ENCODE measurements at places on chromosomes 3 and 15. TPM values are rescaled to one million over a fixed set of nuclear protein-coding genes. Genes with fewer than 3 reads are reported as not detected.

The DAZL gene
- total RNA-seq, result not detected

DNA sequence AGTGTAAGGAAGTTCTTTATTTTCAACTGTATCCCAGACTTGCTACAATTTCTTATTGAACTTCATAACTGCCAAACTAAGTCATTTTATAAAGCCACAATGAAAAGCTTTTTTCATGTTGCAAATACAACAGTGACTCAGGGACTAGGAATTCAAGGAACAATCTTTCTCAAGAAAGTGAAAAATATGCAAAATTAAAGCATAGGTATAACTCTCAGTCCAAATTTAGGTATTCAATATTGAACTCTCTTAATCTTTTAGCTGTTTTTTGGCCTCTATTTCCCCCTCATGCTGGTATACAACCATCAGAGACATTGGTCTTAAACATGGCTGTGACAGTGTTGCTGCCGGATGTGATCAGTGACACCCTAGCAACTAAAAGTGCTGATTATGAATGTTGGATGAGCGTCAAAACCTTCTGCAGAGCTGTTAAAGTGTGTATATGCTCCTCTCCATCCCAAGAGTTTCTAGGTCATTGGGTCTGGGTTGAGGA, 476.9 kb downstream of the ZNF385D start:
- H3K27me3 ChIP-seq, result no peaks in the 10 kb centered on the region
- DNase-seq, result peak; percentile 68
- H3K4me3 ChIP-seq, result no peak overlapping the region
- H3K4me1 ChIP-seq, result no peaks in the 10 kb centered on the region
- peak overlapping the region; percentile 65 for H3K27ac ChIP-seq
- no peaks in the 10 kb centered on the region for H3K36me3 ChIP-seq

- H3K36me3 ChIP-seq, result no peaks in the 10 kb centered on the region
- no peak for DNase-seq
- no peak overlapping the region for H3K27ac ChIP-seq
Measured at GRCh38 chr15:27456807-27457206, 485.8 kb downstream of the GABRG3 start.

DNA sequence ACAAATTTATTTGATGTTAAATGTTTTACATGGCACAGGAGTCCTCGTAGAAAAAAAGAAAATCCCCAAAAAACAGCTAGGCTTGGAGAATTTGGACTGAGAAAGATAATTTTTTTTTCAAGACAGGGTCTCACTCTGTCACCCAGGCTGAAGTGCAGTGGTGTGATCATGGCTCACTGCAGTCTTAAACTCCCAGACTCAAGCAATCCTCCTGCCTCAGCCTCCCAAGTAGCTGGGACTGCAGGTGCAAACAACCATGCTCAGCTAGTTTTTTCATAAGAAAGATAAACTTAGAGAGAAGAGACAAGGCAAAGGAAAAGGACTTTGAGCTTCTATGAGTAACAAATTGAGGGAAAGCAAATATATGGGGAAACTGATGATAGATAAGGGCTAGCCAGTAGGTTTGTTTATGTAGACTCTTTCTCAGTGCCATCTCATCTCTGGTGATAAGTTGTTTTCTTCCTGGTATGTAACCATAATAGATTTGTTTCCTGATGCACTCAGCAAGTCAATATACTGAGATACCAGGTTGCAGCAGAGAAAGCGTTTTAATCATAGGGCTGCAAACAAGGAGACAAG, 13.1 kb upstream of the TRMT10C start:
- H3K4me3 ChIP-seq, result no peak overlapping the region
- H3K27me3 ChIP-seq, result peaks cover 2% of the 10 kb centered on the region
- no peaks in the 10 kb centered on the region for H3K4me1 ChIP-seq
- no peak for DNase-seq
- no peaks in the 10 kb centered on the region for H3K36me3 ChIP-seq

The ANKRD34C gene
- under 0.01 TPM for total RNA-seq

DNA sequence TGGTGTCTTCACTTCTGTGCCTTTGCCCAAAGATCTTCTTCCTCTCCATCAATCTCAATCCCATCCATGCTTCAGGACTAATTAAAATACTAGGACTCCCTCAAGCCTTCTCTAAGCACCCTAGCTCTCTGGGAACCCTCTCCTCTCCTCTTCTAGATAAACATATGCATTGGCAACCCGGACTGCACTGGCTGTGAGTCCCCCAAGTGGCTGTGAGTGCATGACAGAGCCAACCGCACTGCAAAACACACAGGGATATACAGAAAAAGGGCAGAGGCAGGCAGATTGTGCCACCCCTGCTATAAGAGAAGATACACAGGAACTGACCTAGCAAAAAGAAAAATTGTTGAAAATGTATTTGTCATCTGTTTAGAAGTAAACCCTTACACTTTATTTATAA, 457.1 kb downstream of the MFSD1 start:
- no peaks in the 10 kb centered on the region for H3K4me1 ChIP-seq
- H3K27ac ChIP-seq, result no peak overlapping the region
- H3K4me3 ChIP-seq, result no peak overlapping the region

GRCh38 chr3:40780291-40780924, 255.6 kb downstream of the ZNF621 start:
- no peaks in the 10 kb centered on the region for H3K36me3 ChIP-seq
- peak overlapping the region; percentile 24 for H3K4me3 ChIP-seq
- H3K4me1 ChIP-seq, result peaks cover 32% of the 10 kb centered on the region

- H3K4me1 ChIP-seq, result no peaks in the 10 kb centered on the region
- no peak overlapping the region for H3K27ac ChIP-seq
- no peak overlapping the region for H3K4me3 ChIP-seq
- H3K27me3 ChIP-seq, result no peaks in the 10 kb centered on the region
Measured at GRCh38 chr15:37034835-37035748, 65.3 kb downstream of the MEIS2 start.

DNA sequence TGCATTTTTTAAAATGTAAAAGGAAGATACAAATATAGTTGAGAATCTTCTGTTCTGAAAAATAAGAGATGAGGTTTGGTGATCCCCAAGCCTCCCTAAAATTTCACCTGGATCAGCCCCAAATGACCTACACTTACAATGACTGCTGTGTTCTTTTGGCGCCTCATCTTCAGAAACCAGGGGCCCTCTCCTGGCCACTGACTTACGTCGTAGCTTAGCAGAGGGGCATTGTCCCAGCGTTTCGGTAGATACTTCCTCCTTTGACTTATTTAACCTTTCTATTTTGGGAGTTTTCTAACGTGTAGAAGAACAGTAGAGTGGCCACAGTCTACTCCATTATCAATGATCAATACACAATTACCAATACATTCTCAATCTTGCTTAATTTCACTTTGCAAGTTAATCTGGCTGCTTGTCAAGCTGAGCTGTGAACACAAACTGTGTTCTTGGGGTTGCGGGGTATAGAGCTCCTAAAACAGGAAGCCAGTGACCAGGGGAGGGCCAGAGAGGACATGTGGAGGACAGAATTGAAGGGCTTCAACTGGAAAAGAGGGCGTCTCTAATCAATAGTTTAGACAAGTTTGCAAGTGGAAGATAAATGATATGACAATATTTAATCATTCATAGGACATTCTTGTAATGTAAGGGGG, 419.5 kb downstream of the LPP start:
- no peak overlapping the region for H3K27ac ChIP-seq
- H3K4me3 ChIP-seq, result no peak overlapping the region
- DNase-seq, result no peak
- H3K27me3 ChIP-seq, result no peaks in the 10 kb centered on the region

GRCh38 chr3:86420990-86421739, 569.8 kb downstream of the VGLL3 start:
- H3K4me1 ChIP-seq, result no peaks in the 10 kb centered on the region
- H3K36me3 ChIP-seq, result no peaks in the 10 kb centered on the region
- no peak overlapping the region for H3K4me3 ChIP-seq
- no peaks in the 10 kb centered on the region for H3K27me3 ChIP-seq

The LRRC31 gene
- not detected for total RNA-seq

- peak overlapping the region; percentile 9 for H3K27ac ChIP-seq
- no peaks in the 10 kb centered on the region for H3K27me3 ChIP-seq
- peaks cover 59% of the 10 kb centered on the region for H3K36me3 ChIP-seq
- peaks cover 13% of the 10 kb centered on the region for H3K4me1 ChIP-seq
- peak; percentile 64 for DNase-seq
Measured at GRCh38 chr15:90075420-90076289, 26.6 kb downstream of the IDH2 start.

DNA sequence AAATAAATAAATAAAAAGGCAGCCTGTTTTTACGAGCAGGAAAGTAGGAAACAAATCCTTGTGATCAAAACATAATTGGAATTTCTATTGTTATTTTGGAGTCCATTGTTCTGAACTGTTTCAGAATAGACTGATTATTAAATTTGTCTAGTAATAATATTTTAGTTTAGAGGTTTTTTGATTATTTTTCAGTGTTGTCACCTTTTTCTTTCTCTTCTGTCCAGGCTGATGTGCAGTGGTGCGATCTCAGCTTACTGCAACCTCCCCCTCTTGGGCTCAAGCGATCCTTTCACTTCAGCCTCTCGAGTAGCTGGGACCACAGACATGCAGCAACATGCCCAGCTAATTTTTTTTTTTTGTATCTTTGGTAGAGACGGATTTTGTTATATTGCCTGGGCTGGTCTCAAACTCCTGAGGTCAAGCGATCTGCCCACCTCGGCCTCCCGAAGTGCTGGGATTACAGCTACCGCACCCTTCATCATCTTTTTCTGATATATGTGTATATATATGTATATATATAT, 38.0 kb downstream of the KAT2B start:
- H3K4me1 ChIP-seq, result peaks cover 13% of the 10 kb centered on the region
- no peak for DNase-seq
- H3K27ac ChIP-seq, result no peak overlapping the region
- no peak overlapping the region for H3K4me3 ChIP-seq
- H3K27me3 ChIP-seq, result no peaks in the 10 kb centered on the region
- peaks cover 3% of the 10 kb centered on the region for H3K36me3 ChIP-seq

The THRB gene
- total RNA-seq, result 3.1 TPM

DNA sequence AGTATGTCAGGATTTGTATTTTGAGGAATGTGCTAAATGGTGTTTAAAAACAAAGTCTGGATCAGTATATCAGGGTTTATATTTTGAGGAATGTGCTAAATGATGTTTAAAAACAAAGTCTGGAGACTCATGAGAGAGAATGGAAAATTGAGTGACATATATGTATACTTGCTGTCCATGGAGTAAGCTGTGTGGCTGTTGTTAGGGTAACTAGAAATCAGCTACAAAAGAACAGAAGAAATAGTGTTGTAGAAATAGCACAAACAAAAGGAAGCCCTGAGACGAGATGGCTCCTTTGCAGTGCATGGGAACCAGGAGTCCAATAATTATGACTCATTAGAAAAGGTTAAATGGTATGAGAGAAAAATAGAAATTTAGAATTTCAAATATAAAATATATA, 282.7 kb upstream of the MANF start:
- no peaks in the 10 kb centered on the region for H3K27me3 ChIP-seq
- no peaks in the 10 kb centered on the region for H3K36me3 ChIP-seq
- no peak overlapping the region for H3K4me3 ChIP-seq
- no peak overlapping the region for H3K27ac ChIP-seq
- no peak for DNase-seq

The HCN4 gene
- not detected for total RNA-seq

GRCh38 chr3:43970920-43971319, 270.8 kb upstream of the TOPAZ1 start:
- H3K4me1 ChIP-seq, result no peaks in the 10 kb centered on the region
- H3K27ac ChIP-seq, result no peak overlapping the region
- H3K36me3 ChIP-seq, result no peaks in the 10 kb centered on the region
- peaks cover 16% of the 10 kb centered on the region for H3K27me3 ChIP-seq

GRCh38 chr3:179796421-179796820, 143.6 kb downstream of the USP13 start:
- H3K27me3 ChIP-seq, result no peaks in the 10 kb centered on the region
- no peaks in the 10 kb centered on the region for H3K36me3 ChIP-seq
- H3K4me1 ChIP-seq, result no peaks in the 10 kb centered on the region
- H3K4me3 ChIP-seq, result no peak overlapping the region
- no peak for DNase-seq

GRCh38 chr3:61826161-61826560, 264.8 kb downstream of the PTPRG start:
- no peaks in the 10 kb centered on the region for H3K36me3 ChIP-seq
- no peak for DNase-seq
- H3K4me1 ChIP-seq, result peaks cover 12% of the 10 kb centered on the region
- no peak overlapping the region for H3K4me3 ChIP-seq
- no peaks in the 10 kb centered on the region for H3K27me3 ChIP-seq

The GOLGA8Q gene
- 0.75 TPM for total RNA-seq

The NEK11 gene
- 11.5 TPM for total RNA-seq

The P3H2 gene
- total RNA-seq, result 30.8 TPM

DNA sequence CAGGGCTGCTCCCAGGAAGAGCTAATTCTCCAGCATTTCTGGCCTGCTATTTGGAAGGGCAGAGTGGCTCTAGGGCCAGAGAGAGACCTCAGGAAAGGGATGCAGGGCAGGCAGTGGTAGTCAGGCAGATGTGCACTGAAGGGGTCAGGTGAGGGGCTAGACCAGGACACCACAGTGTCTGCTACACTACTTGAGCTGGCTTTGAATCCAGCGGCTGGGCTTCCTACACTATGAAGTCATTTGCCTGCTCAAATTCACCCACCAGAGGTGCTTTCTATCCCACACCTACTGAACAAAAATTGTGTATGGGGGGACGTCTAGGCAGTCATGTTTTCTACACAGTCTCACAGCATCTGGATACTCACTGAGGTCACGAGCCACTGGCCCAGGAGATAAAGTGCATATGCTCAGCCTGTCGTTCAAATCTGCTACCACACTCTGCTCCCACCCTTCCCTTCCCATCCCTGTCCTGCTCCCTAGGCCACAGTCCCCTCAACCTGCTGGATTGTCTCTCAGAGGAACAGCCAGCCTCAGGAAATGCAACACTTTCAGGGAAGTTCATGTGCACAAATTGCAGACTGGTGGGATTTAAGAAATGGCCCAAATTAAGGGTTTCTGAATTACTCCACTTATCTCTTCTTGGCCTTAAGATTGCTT, 49.9 kb upstream of the SLC6A11 start:
- peaks cover 8% of the 10 kb centered on the region for H3K27me3 ChIP-seq
- H3K27ac ChIP-seq, result no peak overlapping the region
- no peaks in the 10 kb centered on the region for H3K36me3 ChIP-seq
- no peaks in the 10 kb centered on the region for H3K4me1 ChIP-seq
- no peak overlapping the region for H3K4me3 ChIP-seq

DNA sequence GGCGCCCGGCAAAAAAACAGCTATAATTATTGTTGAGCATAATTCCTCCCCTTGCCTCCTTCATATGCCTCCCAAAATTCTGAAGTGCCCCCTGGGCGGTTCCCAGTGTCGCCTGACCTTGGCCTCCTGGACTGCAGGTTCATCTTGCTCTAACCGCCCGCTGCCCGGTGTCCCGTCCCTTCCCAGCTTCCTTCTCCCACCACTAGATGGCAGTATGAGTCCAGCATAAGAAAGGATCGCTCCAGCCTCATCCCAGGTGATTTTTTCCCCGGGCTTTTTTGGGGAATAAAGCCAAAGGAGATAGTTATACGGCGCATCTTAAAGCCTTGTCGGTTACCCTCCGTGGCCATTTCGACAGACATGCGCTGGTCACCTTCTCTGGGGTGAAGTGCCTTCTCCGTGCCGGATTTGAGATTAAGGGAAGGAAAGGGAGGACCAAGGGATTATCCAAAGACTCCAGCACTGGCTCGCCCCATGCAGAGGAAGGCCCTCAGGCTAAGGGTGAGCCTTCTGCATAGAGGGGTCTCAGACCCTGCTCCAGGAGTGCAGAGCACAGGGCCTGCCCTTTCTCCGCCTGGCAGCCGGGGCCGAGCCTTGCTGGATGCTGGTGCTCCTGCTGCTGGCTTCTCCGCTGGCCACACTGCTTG, 45.8 kb upstream of the TRA2B start:
- H3K4me1 ChIP-seq, result peaks cover 6% of the 10 kb centered on the region
- no peak overlapping the region for H3K4me3 ChIP-seq
- peak; percentile 79 for DNase-seq
- no peak overlapping the region for H3K27ac ChIP-seq
- no peaks in the 10 kb centered on the region for H3K36me3 ChIP-seq

The GPR87 gene
- not detected for total RNA-seq

The TRIM42 gene
- not detected for total RNA-seq

The C3orf49 gene
- not detected for total RNA-seq
